ENCODE measurements at places on chromosomes 6 and 20.

- DNase-seq, result no peak
These were observed 622.8 kb upstream of the NRSN1 start for GRCh38 chr6:23503173-23503572.

DNA sequence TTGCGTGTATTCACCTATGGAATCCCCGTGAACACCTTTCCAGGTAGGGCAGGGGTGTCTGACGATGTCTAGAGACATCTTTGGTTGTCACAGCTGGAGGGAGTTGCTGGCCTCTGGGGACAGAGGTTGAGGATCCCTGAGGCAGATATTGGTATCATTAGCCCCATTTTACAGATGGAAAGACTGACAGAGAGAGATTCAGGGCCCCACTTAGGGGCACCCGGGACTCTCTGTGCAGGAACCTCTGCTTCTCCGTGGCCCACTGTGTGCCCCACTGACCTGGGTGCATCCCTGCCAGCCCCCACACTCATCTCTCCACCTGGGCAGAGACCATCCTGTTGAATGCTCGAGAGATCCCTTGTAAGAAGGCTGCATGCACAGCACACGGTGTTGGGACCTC, 111.2 kb downstream of the EDN3 start:
- DNase-seq, result no peak

GRCh38 chr6:129966125-129966524, 52.3 kb upstream of the L3MBTL3 start:
- no peak for DNase-seq

GRCh38 chr20:64188682-64189529, 24.7 kb downstream of the MYT1 start:
- peak; percentile 15 for DNase-seq

DNA sequence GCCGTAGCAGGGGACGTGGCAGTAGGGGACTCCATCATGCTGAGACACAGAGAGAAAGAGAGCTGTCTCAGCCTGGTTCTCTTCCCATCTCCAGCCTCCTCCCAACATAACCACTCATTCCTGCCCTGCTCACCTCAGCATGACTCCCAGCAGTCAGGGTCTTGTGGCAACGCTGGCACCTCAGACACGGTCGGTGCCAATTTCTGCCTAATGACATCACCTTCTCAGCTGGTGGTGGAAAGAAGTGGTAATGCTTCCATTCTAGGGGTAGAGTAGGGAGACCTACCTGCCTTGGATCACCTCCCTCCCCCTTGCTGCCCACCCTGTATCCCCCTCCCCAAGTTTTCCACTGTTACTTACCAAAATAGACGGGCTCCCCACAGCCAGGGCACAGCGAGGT, 2.5 kb downstream of the CRIP3 start:
- no peak for DNase-seq

GRCh38 chr6:148831531-148831930, 84.7 kb downstream of the UST start:
- DNase-seq, result no peak

GRCh38 chr6:44237813-44238433, 9.0 kb upstream of the HSP90AB1 start:
- DNase-seq, result peak; percentile 53

GRCh38 chr20:33165416-33166055, 2.4 kb upstream of the BPIFA2 start:
- no peak for DNase-seq

DNA sequence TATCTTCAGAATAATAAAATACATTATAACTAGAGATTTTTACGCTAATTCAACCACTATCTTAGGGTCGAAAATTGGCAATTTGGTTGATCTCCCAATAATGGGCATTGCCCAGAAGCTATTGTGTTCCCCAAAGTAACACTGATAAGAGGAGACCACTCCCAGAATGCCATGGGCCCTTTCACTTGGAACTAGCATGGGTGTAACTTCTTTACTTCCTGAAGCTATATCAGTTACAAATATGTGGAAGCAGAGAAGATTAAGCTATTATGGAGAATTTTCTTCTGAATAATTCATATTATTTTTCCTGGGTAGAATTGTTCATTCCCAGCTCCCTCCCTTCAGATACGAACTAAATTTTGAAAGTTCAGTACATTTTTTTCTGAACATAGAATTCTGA, 48.2 kb upstream of the JAG1 start:
- no peak for DNase-seq

- no peak for DNase-seq
These were observed 33.4 kb downstream of the KIF25 start for GRCh38 chr6:168030908-168031307.
